ENCODE measurements at places on chromosomes 7 and 10. TPM values are rescaled to one million over a fixed set of nuclear protein-coding genes. Genes with fewer than 3 reads are reported as not detected.

Gene CTAGE8
- 0.72 TPM for total RNA-seq

Gene RARRES2
- 26.3 TPM for total RNA-seq

Gene C10orf105
- total RNA-seq, result 0.12 TPM

GRCh38 chr10:103643381-103643780 is 149.9 kb downstream of the NEURL1 start:
- H3K27me3 ChIP-seq, result no peaks in the 10 kb centered on the region
- peaks cover 28% of the 10 kb centered on the region for H3K4me1 ChIP-seq
- H3K27ac ChIP-seq, result no peak overlapping the region
- H3K4me3 ChIP-seq, result no peak overlapping the region
- peaks cover 9% of the 10 kb centered on the region for H3K36me3 ChIP-seq
